ENCODE measurements at places on chromosomes 5 and 9.

DNA sequence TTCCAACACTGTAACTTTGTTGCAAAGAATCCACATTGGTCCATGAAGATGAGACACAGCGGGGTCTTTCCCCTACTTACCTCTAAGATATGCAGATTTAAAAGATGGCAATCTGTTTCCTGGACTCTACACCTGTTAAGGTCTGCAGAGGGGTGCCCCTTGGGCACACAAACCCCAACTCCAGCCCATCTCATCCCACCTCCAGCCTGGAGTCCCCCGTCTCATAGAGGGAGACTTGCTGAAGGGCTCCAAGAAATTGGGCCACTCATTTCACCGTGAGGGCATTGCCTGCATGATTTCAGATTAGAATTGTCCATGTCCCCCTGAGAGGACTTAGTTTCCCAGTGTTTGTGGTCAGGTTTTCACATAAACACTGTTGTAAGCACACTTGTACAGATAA, 365.7 kb downstream of the IRX2 start:
- DNase-seq, result no peak

- DNase-seq, result no peak
Measured at GRCh38 chr9:7172154-7173115, 414.7 kb downstream of the KDM4C start.

DNA sequence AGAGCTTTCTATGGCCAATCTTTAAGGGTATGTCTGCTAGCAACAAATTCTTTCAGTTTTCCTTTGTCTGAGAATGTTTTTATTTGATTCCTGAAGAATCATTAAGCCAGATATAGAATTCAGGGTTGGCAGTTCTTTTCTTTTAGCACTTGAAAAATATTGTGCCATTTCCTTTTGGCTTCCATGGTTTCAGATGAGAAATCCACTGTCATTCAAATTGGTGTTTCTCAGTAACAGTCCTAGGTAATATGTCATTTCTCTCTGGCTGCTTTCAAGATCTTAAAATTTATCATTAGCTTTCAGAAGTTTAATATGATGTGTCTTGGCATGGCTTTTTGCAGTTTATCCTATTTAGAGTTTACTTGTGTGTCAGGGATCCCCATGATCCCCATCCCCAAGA, 67.7 kb downstream of the TEX10 start:
- DNase-seq, result no peak

GRCh38 chr5:135462304-135462703, 10.2 kb upstream of the TIFAB start:
- DNase-seq, result peak; percentile 9

DNA sequence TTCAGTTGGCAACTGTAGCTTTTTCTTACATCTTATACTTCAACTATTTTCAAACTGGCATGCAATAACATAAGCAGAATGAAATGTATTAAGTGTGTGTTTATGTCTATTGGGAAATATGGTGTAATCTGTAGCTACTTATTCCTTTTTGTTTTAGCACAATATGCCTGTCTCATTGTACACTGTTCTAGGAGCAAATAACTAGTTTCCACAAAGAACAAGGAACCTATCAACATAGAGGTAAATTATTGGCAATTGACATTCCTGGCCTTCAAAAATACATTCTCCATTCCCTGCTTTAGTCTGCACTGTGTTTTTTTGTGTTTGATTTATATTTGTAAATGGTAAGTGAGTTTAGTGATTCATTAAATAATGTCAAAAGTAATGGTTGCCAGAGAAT, 75.7 kb downstream of the FBXL7 start:
- no peak for DNase-seq

GRCh38 chr9:12425878-12426864, 267.0 kb upstream of the TYRP1 start:
- DNase-seq, result no peak

- DNase-seq, result no peak
Measured at GRCh38 chr5:79423296-79423695, 90.6 kb downstream of the HOMER1 start.

DNA sequence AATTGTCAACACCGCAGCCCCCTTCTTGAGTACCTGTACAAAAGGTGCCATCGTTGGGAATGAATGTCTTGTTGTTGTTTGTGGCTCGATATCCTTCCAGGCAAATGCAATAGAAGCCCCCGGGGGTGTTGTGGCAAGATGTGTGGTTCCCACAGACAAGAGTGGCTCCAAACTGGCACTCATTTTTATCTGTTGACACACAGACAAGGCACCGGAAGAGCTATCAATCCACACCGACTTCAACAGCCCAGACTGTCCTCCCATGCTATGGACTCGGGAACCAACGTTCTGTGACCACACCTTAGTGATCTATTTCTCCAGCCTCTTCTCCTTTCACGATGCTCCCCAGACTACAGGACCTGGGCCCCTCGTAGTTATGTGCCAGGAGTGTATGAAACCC, 25.9 kb downstream of the SUSD1 start:
- no peak for DNase-seq

DNA sequence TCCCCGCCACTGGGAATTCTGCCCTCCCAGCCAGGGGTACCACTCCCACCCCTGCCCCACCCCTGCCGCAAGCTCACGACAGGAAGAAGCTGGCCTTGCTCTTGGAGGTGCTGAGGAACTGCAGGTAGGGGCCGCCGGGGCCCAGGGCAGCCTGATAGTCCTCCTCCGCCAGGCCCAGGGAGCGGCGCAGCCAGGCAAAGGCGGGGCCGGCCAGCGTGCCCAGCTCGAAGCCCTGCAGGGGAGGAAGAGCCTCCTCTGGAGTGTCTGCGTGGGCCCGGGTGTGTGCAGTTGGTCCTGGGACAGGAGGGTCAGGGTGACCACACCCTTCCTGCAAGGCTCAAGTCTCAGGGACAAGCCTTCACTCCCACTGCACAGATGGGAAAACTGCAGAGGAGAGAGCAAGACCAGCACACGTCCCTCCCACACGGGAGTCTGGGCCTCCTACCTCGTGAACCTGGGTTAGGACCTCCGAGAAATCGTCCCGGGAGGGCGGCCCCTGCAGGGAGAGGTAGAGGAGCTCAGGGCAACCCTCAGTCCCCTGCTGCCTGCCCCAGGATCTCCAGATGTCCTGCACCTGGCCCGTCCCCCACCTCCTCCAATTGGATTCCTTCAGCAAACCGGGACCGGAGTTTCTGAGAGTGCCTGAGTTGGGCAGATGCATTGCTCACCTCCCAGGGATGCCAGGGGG, 2.4 kb downstream of the PIP5KL1 start:
- DNase-seq, result no peak

GRCh38 chr5:31569068-31569467, 37.0 kb downstream of the C5orf22 start:
- DNase-seq, result no peak

GRCh38 chr9:78439190-78439865, 142.4 kb downstream of the PSAT1 start:
- DNase-seq, result peak; percentile 14

- no peak for DNase-seq
Measured at GRCh38 chr5:38783011-38783561, 62.7 kb upstream of the OSMR start.

DNA sequence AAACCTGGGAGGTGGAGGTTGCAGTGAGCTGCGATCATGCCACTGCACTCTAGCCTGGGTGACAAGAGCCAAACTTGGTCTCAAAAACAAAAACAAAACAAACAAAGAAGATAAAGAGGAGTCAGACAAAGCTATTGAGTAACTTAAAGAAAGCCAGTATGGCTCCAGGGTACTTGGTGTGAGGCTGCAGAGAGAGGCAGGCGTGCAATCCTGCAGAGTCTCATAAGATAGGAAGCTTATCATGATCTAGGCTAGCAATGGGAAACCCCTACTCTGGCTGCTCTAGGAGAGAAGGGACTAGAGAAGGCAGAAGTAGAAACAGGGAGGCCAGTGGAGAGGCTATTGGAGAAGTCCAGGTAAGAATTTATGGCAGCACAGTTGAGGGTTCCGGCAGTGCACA, 42.0 kb downstream of the ARRDC3 start:
- DNase-seq, result no peak

- no peak for DNase-seq
Measured at GRCh38 chr9:90870621-90871326, 69.2 kb downstream of the SYK start.

DNA sequence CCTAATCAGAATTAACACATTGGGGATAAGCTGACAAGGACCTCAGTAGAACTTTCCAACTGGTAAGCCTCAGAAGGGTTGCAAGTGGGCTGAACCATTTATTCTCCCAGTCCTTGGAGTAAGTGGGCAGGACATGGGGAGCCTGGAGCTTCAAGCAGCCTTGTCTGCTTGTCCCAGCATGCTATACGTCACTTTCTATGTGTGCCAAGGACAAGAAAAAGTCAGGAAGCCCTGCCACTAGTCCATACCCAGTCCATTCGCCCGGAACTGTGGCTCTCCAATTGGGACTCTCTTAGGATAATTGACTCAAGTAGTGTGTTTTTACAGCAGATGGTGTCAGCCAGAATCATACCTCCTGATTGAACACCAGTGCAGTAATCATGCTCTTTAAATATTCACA, 62.6 kb upstream of the FRRS1L start:
- DNase-seq, result no peak

GRCh38 chr9:89455356-89455824, 42.5 kb downstream of the SEMA4D start:
- no peak for DNase-seq

- DNase-seq, result no peak
Measured at GRCh38 chr5:131209506-131210150, 38.9 kb downstream of the LYRM7 start.

- DNase-seq, result no peak
Measured at GRCh38 chr9:22079873-22080341, 70.8 kb upstream of the CDKN2B start.

GRCh38 chr5:50738864-50739263, 72.4 kb downstream of the PARP8 start:
- DNase-seq, result no peak

GRCh38 chr9:107768224-107768623, 278.7 kb upstream of the KLF4 start:
- DNase-seq, result no peak

GRCh38 chr9:94613003-94613402, 19.4 kb upstream of the FBP2 start:
- DNase-seq, result no peak

DNA sequence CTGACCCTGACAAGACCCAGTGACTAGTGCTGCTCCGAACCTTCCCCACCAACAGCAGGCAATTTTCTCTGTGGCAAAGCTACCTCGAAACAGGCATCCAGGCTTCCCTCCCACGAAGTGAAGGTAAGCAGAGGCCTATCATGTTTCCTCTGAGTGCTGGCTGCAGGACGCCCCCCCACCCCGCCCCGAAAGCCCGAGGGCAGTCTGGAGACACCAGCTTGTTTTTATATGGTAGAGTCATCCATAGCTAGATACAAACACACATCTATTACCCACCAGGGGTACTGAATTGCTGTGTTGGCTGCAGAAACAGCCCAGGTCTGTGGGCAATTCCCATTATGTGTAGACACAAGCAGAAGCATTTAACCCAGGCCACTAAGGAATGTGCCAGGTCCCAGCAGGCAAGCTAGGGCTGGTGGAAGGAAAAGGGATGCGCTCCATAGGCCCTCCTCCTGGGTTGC, 40.4 kb downstream of the LIX1 start:
- DNase-seq, result no peak

DNA sequence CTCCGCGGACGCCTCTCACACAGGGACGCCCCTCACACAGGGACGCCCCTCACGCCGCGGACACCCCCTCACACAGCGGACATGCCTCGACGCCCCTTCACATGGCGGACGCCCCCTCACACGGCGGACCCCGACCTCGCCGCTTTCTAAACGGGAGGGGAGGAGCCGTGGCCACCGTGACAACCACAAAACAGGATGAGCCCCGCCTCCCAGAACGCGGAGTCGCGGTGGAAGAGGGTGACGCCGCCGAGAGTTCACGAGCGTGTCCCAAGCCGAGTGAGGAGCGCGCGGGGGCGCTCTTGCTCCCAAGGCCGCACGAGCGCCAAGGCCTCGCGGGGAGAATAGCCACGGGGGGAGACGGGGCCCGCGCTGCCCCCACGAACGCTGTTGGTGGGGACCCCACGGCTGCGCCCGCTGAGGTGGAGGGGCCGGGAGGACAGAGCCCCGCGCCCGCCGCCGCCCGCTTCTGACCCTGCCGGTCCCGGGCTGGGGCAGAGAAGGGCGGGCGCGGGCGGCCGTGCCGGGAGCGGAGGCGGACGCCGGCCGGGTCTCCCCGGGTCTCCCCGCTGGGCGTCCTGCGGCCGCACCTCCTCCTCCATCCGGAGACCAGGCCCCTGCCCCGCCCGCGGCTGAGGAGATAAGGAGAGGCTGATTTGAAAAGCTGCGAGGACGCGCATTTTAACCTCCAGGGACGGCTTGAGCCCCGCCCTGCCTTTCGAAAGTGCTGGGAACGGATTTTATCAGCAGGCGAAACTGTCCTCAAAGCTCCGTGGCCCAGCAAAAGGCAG, 3.9 kb upstream of the NKD2 start:
- DNase-seq, result no peak

DNA sequence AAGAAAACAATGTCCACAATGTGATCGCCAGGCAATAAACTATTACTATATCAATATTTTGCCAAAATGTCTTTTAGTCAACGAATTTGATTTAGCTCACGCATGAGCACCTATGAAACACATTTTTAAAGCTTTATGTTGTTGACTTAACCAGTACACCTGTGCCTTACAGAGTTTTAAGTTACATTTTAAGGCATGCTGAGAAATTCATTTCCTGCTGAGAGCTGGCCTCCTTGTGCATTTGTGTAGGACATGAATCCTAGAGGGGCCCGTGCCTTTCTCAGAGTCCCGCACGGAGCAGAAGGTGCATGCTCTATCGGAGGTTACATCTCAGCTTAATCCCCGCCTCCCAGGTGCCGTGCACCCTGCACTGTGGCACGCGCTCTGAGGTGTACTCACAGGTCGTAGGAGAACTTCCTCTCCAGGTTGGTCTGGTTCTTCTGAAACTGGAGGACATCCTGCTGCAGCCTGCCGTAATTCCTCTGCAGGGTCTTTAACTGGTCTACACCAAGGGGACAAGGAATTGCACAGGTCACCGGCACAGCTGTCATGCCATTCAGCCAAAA, 53.2 kb downstream of the GOLM1 start:
- no peak for DNase-seq

DNA sequence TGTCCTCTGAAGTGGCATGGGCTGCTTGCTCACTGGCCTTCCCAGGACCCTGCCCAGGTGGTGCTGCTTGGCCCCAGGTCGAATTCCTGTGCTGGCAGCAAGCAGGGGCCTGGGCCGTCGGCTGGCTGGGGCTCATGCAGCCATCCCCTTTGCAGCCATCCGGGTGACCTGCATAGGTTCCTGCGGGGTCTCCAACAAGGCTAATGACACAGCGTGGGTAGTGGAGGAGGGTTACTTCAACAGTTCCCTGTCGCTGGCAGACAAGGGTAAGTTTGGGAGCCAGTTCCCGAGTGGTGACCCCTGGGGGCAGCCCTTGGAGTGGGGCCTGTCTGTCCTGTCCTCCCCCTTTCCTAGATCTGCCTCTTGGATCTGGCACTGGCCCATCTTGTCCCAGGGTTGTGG, 6.1 kb upstream of the EHMT1 start:
- DNase-seq, result no peak
